RWPE2 (cell line): ENCODE measurements at places on chromosomes 5 and 9.

- DNase-seq: no peak
Observed at GRCh38 chr9:16369427-16369826, 501.0 kb downstream of the BNC2 start.

DNA sequence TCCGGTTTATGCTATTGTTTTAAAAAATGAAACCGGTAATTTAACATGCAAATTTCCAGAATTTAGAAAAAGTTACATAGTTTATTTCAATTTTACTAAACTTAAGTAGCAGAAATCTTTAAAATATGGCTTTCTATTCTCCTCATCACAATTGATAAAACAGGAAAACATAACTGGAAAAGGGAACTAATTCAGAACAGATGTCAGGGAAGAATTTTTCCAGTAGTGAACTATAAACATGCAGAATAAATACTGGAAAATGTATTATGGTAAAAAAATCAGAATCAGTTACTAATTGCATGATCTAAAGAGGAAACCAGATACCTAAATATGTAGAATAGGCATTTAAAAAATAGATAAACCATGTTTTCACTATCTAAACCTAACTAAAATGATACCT lies 7.3 kb upstream of the NR4A3 start:
- no peak for DNase-seq

DNA sequence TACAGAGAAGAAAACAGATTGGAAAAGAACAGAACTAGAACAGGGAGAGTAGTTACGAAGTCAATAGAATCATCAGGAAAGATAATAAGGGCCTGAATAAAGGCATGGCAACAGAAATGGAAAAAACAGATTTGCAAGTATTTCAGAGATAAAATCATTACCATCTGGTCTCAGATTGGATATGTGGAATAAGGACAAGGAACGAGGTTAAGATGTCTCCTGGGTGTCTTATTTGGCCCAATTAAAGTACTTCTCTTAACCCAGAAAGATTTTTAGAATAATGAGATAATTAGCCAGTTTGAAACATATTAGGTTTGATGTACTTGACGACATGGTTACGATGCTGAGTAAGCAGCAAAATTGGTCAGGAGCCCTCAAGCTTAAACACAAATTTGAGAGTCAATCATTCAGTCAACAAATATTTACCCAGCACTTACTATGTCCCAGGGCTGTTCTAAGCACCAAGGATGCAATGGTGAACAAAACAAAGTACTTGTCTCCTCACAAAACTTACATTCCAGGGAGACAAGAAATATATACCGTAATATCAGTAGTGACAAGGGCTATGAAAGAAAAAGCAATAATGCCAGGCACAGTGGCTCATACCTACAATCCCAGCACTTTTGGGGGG lies 18.3 kb downstream of the RICTOR start:
- DNase-seq: no peak

DNA sequence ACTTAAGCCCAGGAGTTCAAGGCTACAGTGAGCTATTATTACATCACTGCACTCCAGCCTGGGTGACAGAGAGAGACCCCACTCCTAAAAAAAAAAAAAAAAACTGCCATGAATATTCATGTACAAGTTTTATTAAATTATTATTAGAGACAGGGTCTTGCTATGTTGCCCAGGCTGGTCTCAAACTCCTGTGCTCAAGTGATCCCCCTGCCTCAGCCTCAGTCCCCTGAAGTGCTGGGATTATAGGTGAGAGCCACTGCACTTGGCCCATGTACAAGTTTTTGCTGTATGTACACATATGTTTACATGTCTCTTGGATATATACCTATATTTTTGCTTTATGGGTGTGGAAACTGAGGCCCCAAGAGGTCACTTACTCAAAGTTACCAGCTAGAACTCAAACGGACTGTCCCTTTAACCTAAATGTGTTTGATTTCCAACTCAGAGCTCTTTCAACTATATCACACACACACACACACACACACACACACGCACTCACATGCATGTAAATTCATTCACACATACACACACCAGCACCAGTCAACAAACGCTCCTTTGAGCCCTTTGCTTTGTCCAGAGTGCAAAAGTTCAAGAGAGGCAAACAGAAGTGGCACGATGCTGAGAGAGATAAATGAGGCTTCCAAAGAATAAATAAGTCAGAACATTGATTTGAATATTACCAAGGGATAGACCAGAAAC lies 42.3 kb upstream of the STRBP start:
- no peak for DNase-seq

DNA sequence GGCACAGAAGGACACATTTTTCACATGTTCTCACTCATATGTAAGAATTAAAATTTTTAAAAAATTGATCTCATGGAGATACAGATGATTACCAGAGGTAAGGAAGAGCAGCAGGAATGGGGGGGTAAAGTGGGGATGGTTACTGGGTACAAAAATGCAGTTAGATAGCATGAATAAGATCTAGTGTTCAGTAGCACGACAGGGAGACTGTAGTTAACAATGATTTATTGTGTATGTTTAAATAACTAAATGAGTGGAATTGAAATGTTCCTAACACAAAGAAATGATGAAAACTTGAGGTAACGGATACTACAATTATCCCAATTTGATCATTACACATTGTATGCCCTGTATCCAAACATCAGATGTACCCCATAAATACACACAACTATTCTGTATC lies 15.2 kb upstream of the TGFBI start:
- DNase-seq: no peak

DNA sequence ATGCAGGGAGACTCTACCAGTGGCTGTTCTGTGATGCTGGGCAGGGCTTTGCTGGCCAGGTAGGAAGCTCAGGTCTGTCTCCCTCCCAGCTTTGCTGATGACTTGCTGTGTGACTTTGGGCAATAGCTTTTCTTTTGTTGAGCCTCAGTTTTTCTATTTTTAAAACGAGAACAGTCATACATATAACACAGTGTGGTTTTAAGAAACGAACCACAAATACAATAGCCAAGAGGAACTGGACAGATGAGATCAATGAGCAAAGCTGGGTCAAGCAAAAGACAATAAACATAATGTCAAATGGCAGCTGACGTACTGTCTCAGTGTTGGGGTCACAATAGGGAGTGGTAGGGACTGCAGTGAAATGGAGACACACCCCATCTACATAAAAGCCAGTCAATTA lies 20.2 kb downstream of the SLIT3 start:
- no peak for DNase-seq

DNA sequence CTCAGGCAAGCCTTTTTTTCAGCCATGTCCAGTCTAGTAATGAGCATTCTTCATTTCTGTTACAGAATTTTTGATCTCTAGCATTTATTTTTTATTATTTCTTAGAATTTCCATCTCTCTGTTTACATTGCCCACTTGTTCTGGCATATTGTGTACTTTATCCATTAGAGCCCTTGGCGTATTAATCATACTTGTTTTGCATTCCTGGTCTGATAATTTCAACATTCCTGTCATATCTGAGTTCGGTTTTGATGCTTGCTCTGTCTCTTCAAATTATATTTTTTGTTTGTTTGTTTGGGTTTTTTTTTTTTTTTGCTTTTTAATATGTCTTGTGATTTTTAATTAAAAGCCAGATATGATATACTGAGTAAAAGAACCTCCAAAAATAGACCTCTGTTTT lies 23.0 kb upstream of the JAK2 start:
- no peak for DNase-seq

GRCh38 chr9:34992376-34992951 lies 2.9 kb downstream of the DNAJB5 start:
- DNase-seq: peak; percentile 84

DNA sequence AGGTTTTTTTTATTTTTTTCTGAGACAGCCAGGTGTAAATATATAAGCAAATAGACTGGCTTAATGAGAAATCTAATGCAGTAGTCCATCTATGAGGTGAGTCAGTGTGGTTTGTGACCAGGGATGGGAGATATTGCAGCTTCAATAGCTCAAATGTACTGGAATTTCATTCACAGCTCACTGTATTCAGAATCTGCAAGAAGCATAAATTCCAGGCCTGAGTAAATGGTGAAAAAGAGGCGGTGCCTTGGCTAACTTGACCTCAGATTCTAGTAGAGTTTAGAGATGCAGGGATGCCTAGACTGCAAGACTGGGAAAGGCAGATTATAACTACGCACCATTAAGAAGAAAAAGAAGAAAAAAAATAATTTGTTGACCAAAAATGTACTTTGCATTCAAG lies 151.9 kb upstream of the SMC2 start:
- no peak for DNase-seq

- no peak for DNase-seq
Observed at GRCh38 chr5:132099076-132099748, 25.6 kb downstream of the CSF2 start.

- no peak for DNase-seq
Observed at GRCh38 chr5:168291964-168292785, 730 bp downstream of the WWC1 start.

GRCh38 chr9:34646211-34647083 lies at the start of gene GALT:
Gene GALT (plus strand): TSS chr9:34646675. CDS start chr9:34646705, 30 bp downstream.
- DNase-seq: peak; percentile 90

- peak; percentile 65 for DNase-seq
Observed at GRCh38 chr5:130541617-130542221, 623.3 kb downstream of the HINT1 start.

GRCh38 chr9:134396825-134397224 lies 70.6 kb downstream of the RXRA start:
- DNase-seq: no peak

GRCh38 chr5:179793468-179794139 lies at the start of gene LTC4S:
Gene LTC4S (plus strand): TSS chr5:179793986. CDS start chr5:179794081, 95 bp downstream.
- DNase-seq: peak; percentile 66

GRCh38 chr5:10615693-10616092 lies 51.8 kb downstream of the ANKRD33B start:
- DNase-seq: no peak

GRCh38 chr9:6051511-6051950 lies 36.1 kb upstream of the RANBP6 start:
- DNase-seq: no peak

DNA sequence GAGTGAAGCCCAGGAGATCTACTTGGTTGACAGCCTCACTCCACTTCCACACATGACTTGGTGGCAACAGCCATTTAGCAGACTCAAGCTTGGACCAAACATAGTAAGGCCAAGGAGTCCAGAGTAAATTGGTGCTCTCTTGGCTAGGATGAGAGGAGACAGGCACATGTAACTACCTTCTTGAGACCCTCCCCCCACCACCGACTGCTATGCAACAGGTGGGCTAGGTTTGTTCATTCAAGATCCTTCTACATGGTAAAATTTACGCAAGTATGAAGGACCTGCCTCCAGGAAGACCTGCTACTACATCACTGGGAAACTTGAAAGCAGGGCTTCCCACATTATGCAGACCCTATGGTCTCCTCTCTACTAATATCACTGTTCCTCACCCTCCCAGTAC lies 442.4 kb downstream of the SPOCK1 start:
- DNase-seq: no peak

- no peak for DNase-seq
Observed at GRCh38 chr5:73666891-73667290, 40.9 kb downstream of the ARHGEF28 start.
